NCI-H2029 (cell line): ENCODE measurements at places on chromosomes 3 and 15.

DNA sequence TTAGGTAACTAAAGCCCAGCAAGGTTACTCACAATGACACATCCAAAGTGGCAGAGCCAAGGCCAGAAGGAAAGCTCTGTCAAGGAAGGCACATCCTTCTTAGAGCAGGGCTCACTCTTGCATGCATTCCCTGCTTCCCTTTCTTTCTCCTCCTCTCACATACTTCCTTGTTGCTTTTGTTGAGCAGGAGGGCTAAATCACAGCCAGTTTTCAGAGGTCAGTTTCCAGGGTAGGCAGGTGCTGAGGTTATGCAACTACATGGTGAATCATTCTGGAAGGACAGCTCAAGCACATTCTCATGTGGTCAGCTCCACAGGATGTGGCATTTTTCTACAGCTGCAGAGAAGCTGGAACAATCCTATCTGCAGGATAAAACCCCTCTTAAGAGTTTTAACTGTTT, 275.6 kb downstream of the ZNF621 start:
- DNase-seq, result peak; percentile 5

- DNase-seq, result peak; percentile 57
Observed at GRCh38 chr3:12758025-12758781, 856 bp downstream of the TMEM40 start.

GRCh38 chr15:87618203-87618725, 638.3 kb downstream of the NTRK3 start:
- no peak for DNase-seq

- no peak for DNase-seq
Observed at GRCh38 chr3:72319194-72320094, 528.8 kb downstream of the SHQ1 start.

DNA sequence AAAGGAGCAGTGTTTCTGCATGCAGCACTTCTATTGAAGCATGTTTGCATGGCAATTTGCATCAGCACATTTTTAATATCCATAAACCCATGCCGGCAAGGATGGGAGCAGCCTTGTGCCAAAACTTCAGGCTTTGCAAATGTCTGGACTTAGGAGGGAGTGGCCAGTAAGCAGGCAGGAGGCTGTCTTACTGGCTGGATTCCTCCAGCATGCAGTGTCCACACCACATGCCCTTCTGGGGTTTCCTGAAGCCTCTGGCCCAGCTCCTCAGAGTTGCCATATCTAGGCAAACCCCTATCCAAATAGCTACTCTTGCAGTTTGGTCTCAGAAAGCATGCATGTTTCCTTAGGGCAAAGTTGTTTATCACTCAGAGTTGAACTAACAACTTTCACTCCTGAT, 139.1 kb upstream of the MRPS22 start:
- DNase-seq, result no peak

DNA sequence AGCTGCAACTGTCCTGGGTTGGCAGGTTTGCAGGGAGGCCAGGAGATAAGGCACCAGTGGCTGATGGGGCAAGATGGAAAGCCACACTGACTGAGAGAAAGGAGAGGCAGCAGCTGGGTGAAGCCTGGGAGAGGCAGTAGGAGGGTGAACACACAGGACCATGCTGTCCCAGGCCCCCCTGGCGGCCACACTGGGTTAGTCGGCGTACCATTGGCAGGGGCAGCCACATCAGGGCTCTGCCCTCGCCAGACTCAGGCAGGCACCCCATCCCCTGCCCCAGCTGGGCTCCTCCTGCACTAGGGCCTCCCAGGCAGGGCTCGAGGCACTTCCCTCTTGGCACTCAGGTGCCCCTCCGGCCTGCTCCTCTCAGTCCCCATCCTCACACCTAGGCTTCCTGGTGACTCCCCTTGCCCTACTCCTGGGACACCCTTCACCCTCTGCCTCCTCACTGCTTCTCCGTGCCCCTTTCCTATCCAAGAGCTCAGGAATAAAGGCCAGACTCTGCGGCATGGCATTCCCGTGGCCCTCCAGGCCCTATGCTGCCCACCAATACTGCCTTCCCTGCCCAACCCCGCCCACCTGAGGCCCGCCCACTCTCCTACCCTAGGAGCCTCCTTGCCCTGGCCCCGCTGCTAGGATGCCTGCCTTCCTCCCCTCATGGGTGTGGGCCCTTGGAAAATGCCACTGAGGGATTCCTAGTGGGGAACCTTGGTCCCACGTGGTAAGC, 28.7 kb upstream of the DUSP7 start:
- DNase-seq, result no peak
